ENCODE measurements at places on chromosomes 1 and 21.

GRCh38 chr1:204286315-204286714, 72.5 kb upstream of the GOLT1A start:
- no peak for DNase-seq

DNA sequence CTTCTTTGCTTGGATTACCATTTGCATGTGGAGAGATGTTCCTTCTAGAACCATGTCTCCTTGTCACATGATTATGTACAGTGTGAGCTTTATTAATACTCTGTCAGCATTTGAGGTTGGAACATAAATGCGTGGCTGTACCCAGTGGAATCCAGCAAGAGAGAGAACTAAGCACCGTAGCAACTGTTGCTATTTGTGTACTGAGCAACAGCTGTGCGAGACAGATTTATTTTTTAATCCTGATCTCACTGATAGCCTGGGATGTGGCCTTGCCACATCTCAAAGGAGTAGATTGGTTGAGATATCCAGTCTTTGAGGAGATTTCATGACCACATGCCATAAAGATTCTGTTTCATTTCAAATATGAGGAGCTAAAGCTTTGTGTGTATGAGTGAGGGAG, 43.4 kb downstream of the KIF1B start:
- DNase-seq, result no peak

- no peak for DNase-seq
Measured at GRCh38 chr1:162549001-162549400, 12.5 kb upstream of the UAP1 start.

DNA sequence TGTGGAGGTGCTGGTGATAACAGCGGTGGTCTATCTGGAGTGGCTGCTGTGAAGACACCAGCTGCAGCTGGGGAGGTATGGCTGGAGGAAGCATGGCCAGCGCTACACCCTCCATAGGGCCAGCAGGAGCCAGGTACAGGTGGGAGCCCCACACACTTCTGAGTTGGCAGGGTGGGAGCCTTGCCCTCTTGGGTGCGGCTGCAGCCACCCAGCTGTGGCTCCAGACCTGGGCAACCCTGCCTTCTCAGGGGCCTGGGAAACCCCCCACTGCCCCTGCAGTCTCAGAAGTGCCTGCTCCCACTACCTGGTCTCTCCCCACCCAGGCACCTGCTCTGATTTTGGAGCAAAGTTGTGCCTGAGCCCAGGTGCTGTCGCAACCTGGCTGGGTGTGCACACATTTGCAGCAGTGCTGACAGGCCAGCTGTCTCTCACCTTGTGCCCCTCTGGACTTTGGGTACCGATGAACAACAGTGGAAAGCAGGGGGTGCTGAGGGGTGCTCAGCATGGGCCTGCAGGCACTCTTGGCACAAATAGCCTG, 76.2 kb downstream of the DPYD start:
- no peak for DNase-seq

GRCh38 chr1:10765304-10765703, 31.1 kb downstream of the CASZ1 start:
- no peak for DNase-seq

DNA sequence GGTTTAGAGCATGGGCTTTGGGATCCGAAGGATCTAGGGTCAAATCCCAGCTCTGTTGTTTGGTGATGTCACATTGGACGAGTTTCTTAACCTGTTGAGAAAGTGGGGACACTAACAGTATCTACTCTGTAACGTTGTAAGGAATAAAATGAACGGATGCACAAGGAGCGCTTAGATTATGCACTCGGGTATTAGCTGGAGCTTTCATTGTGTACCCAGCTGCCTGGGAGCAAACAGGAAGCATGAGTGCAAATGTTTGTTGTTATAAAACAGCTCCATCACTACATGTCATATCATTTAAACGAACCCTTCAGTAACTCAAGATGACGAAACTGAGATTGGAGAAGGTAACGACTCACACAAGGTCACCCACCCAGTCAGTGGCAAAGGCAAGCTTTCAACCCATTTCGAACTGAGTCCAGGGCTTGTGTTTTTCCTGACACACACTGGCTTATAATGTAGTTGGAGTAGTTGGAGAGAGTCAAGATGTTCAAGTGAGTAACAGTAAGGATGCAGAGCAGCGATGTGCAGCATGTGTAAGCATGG, 16.2 kb upstream of the SLC6A17 start:
- DNase-seq, result no peak

DNA sequence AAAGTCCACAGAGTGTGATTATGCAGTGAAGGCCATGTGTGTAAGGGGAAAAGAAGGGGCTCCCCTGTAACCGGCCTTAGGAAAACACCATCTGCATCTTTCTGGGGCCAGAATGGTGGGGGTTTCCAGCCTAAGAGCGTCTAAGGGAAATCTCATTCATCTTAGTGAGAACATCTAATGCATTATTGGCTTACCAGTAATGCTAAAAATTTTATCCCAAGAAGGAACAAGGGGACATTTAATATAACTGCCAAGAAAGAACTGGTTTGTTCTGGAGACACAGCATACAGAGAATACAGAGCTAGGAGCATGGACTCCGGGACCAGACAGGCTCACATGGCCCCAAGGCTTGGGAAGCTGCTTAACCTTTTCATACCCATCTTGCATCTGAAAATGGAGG, 58.3 kb upstream of the DSCAM start:
- no peak for DNase-seq

- no peak for DNase-seq
Measured at GRCh38 chr1:111653709-111654108, 34.1 kb downstream of the RAP1A start.

DNA sequence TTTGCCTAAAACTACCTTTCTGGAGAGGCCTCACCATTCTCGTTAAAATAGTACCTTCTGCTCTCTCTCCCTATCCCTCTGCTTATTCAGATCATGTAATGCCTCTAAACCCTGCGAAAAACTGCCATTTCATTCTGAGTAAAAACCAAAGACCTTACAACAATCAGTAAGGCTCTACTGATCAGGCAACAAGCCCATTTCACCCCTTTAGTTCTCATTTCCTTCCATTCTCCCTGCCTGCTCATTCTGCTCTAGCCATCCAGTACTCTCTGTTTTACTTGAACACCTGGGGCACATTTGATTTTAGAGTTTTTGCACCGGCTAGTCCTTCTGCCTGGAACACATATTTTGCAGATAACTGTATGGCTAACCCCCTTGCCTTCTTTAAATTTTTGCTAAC, 187.8 kb downstream of the COQ8A start:
- no peak for DNase-seq

DNA sequence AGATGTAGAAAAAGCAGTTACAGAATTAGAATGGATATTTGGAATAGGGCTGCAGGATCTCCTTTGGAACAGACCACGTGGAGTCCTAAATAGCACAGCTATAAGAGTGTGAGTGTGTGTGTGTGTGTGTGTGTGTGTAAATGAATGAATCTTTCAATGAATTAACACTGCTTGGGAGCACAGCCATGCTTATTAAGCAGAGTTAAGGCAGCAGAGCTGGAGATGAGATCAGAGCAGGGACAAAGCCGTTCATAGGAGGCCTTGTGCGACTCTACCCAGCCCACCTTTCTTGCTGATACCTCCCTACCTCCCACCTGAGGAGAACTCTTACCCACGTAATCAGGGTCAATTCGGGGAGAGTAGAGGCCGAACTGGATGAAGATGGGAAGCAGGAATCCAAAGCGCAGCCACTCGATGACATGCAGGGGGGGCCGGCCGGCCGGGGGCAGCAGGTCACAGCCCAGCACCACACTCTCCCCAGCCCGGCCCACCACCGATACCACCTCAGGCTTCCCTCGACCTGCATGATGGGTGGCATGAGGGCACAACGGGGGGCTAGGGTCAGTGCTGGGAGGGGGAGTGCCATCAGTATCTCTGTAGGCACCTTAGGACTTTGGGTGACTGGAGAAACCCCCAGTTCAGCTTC, 2.7 kb downstream of the IGSF9 start:
- no peak for DNase-seq

GRCh38 chr1:150477320-150477719, 9.9 kb upstream of the TARS2 start:
- DNase-seq, result no peak

DNA sequence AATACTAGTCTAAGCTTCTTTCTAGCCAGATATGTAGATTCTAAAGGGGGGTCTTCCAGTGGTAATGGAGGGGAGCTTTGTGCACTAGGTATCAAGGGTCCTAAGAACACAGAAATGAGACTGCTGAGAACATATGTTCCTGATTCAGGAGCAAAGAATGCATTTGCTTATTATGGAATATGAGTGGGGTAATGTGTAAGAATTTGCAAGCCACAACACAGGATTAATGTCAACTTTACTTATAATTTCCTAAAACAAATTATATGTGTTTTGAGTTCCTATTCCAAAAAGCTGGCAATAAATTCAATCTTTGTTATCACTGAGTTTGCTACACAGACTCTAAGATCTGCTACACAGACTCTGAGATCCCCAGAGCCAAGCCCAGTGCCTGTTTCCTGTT, 357.0 kb upstream of the PTBP2 start:
- DNase-seq, result no peak

GRCh38 chr21:29650523-29651022, 289.2 kb downstream of the GRIK1 start:
- no peak for DNase-seq

DNA sequence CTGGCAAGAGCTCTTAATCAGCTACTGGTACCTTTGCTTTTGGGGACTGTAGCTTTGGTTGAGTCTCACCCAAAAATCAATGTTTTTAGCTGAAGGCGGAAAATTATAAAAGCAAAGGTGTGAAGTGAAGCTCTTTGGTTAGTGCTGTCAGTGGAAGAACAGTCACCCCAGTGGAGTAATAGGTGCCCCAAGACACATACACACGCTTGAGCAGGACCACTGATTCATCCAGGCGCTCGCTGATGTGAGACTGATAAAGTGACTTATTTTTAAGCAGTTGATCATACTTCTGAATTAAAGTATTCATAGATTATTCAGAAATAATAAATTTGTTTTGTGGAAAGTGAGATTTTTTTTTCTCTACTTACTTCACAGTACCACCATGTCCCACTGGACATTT, 37.1 kb downstream of the TGFB2 start:
- no peak for DNase-seq

- no peak for DNase-seq
Measured at GRCh38 chr21:32818411-32818810, 46.9 kb upstream of the PAXBP1 start.

DNA sequence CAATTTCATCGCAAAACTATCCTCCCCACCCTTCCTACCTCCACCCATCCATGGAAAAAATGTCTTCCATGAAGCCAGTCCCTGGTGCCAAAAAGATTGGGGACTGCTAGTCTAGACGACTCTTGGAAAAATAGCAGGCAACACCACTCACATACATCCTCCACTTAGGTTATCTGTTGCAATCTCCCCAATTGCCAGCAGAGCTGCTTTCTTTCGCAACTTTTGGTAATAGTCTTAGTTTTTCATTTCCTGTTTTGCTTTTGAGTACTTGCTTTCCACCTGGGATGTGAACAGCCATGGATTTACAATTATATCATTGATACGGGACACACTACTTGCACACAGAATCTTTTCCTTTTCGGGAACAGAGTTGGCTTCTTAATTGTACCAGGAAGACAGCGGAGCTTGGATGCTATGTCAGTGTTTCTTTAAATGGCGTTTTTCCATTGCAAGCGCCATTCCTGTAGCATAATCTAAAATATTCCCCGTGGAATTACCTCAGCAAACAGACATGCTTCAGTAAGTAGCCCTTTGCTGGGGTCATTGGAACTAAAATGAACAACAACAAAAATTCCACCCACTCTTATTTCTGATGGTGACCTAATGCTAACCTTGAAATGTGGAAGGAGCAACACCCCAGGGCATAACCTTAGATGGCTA, 183.3 kb upstream of the ADGRL2 start:
- no peak for DNase-seq

- DNase-seq, result no peak
Measured at GRCh38 chr1:207414606-207415108, 39.5 kb upstream of the CR2 start.

DNA sequence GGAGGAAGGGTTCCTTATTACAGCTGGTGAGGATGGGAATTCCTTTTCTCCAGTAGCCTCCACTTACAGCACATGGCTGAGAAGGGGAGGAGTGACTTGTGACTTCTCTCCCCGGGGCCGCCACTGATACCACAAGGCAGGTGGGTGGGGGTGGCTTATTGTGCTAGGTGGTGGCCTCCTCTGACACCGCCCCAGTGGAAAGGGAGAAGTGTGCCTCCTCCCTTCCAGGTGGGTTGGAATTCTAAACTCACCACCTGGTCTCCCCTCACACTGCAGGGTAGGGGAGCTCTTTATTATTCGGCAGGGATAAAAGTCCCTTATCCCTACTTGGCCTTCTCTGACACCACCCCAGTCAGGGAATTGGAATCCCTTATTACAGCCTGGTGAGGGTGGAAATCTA, 89.5 kb downstream of the CCDC30 start:
- DNase-seq, result no peak

DNA sequence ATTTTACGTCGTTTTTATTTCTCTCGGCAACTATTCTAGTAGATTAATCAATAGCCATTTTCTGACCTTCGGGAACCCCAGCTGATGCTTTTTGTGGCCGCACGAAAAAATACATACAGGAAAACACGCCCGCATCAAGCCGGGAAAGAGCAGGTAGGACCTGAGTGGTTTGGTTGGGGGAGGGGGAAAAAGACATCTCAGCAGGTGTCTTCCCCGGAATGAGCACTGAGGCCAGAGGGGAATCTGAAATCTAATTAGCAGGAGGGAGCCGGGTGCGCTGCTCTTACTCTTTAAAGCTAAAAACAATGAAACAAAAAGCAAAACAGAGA, 618 bp upstream of the FOXD3 start:
- no peak for DNase-seq

- DNase-seq, result no peak
Measured at GRCh38 chr1:224498574-224499170, 64.1 kb upstream of the WDR26 start.

GRCh38 chr1:19344372-19344810, 32.3 kb downstream of the SLC66A1 start:
- peak; percentile 25 for DNase-seq

DNA sequence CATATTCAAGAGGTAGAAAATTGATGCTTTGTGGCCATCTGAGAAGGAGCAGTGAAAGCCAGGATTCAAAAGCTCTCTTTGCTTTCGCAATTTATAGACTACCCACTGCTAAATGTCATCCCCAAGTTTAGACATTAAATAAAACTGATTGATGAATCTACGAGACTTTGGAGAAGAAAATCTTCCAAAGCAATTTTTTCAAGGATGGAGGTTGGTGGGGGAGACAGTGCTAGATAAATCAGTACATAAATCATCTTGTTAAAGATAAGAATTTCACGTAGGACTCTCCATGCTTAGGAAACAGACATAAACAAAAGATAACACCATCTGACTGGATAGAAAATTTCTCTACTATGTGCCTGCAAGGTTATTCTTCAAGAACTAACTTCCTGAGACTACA, 147.6 kb upstream of the TIAM1 start:
- no peak for DNase-seq

GRCh38 chr1:236303675-236304074, 21.9 kb upstream of the ERO1B start:
- no peak for DNase-seq

GRCh38 chr1:224789311-224789710, 140.2 kb upstream of the DNAH14 start:
- no peak for DNase-seq

- no peak for DNase-seq
Measured at GRCh38 chr1:217948741-217949140, 317.6 kb downstream of the SPATA17 start.

Data from stimulated activated CD4-positive, alpha-beta T cell treated with anti-CD3 and anti-CD28 coated beads, Interleukin-1b, Interleukin-23, amount 100 ng/mL, for 24 hours (primary cell).